ENCODE measurements at places on chromosomes 13 and 19. TPM values are rescaled to one million over a fixed set of nuclear protein-coding genes. Genes with fewer than 3 reads are reported as not detected.

- DNase-seq, result no peak
Observed at GRCh38 chr13:112618501-112618900, 30.5 kb upstream of the TUBGCP3 start.

DNA sequence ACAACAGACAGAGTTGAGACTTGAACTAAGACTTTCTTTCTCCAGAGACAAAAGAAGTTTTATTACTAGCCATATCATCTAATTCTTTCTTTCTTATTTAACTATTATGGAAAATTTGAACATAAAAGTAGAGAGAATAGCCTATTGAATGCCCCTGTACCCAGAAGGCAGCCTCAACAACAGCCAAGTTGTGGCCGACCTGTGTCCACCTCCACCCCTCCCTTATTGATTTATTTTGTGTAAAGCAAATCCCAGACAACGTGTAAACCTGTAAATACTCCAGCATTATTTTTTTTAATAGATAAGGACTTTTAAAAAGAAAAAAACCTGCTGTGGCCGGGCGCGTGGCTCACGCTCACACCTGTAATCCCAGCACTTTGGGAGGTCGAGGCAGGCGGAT is 26.1 kb upstream of the FXYD3 start:
- DNase-seq, result no peak

GRCh38 chr19:41297628-41298347 is 12.2 kb upstream of the CCDC97 start:
- DNase-seq, result no peak

SSBP4 gene
- 84.5 TPM for total RNA-seq

DNA sequence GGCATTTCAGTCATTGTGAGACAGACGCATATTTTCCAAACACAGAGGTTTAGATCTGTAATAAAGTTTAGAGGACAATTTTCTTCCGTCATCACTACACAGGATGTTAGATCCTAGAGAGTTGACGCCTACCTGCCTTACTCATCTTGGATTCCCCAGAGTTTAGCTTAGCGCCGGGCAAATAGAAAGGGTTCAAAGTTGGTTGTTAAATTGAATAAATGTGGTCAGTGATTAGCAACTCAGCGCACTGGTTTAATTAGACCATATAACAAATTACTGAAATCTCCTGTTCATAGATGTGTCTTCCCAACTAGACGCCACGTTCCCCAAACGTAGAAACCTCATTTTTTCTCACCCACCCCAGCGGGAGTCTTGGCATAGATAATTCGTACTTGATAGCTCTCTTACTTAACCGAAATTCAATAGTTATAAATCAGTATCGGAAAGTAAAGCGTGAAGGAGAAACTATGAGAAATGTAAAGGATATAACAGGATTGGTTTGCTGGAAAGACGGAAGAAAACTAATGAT is 726 bp upstream of the UFM1 start:
- DNase-seq, result no peak

DNA sequence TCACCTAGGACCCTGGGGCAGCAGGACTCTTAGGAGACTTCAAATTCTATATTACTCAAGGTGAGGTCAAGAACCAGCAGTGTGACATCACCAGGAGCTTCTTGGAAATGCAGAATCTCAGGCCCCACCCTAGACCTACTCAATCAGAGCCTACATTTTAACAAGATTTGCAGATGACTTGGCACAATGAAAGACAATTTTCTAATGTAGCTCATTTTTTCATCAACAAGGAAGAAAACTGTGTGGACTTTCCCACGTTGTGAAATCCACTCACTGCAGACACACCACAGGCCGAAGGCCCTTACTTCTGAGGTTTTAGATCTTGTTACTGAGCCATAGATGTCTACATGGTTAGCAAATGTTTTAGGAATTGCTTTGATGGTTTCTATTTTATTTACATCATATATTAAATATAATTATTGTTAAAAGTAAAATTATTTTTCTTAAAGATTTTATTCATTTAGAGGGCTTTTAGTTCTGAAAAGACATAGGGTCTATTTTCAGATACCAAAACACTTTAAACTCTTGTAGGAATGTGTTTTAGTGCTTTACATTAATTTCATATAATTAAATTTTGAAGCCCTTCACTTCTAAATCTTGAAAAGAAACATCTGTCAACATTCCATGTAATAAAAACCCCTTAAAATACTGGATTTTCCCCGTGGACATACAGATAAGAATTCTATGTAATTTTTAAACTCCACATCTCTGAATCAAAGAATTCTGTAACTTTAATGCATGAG is 18.5 kb upstream of the STARD13 start:
- no peak for DNase-seq

GPR4 gene
- total RNA-seq, result 15.6 TPM

Measured in tibial nerve (tissue), 4 donors.